Thoracic aorta (tissue), 2 donors: ENCODE measurements at places on chromosomes 12 and 14.
A peak's percentile ranks its signal among the peaks of the same experiment; 100 is the strongest.

DNA sequence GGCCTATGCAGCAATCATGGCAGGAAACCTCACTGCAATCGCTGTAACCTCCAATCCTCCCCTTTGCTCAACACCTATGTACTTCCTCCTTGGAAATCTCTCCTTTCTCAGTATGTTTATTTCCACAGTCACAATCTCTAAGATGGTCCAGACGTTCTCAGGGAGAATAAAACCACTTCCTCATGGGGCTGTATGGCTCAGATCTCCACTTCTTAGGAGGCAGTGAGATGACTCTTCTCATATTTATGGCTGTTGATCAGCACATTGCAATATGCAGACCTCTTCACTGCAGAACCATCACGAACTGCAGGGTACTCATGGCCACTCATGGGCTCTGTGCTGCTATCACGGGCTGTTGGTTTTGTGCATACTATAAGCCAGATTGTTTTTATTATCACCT lies 17.1 kb upstream of the OR4K17 start:
- DNase-seq = no peak

GRCh38 chr12:52871291-52872039 lies 22.7 kb upstream of the KRT78 start:
- DNase-seq = no peak

DNA sequence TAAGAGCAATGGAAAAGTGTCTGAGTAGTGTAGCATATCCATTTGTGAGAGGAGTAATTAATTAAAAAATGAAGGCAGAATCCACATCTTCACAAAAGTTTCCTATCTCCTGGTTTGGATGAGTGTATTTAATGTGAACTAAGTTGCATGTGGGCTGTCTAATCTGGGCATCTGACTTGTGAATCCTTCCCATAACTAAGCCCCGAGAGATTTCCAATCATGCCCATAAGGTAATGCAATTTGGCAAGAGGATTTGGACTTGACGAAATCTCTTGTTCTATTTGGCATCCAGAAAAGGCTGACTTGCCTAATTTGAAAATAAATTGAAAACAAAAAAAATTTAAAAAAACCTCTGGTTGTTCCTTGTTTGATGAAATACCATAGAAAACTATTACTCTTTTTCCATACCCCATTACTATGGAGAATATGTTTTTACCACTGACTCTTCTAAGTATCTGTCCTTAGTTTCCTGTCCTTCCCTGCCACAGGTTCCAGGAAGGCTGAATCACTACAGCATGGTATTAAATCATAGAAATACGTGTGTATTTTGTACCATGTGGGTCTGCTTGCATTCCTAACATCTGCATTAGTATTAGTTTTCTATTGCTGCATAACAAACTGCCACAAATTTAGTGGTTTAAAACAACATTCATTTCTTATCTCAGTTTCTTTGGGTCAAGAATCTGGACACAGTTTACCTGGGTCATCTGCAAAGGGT lies 48.4 kb downstream of the ETV6 start:
- DNase-seq = peak; percentile 53

- no peak for DNase-seq
Measured at GRCh38 chr14:61296719-61297502, 15.8 kb upstream of the TMEM30B start.

DNA sequence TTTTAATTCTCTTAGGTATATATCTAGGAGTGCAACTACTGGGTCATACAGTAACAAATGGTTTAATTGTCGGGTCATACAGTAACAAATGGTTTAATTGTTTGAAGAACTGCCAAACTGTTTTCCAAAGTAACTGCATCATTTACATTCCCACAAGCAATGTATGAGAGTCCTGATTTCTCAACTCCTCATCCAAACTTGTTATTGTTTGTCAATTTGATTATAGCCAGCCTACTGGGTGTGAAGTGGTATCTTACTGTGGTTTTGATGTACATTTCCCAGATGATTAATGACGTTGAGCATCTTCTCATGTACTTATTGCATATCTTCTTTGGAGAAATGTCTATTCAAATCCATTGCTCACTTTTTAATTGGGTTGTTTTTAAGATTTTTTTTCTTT lies 67.6 kb upstream of the CFL2 start:
- no peak for DNase-seq

GRCh38 chr12:14772946-14773345 lies 30.3 kb downstream of the WBP11 start:
- no peak for DNase-seq

GRCh38 chr14:98798099-98798498 lies 473.9 kb downstream of the BCL11B start:
- no peak for DNase-seq

- no peak for DNase-seq
Measured at GRCh38 chr14:105410642-105411016, 9.0 kb upstream of the MTA1 start.

DNA sequence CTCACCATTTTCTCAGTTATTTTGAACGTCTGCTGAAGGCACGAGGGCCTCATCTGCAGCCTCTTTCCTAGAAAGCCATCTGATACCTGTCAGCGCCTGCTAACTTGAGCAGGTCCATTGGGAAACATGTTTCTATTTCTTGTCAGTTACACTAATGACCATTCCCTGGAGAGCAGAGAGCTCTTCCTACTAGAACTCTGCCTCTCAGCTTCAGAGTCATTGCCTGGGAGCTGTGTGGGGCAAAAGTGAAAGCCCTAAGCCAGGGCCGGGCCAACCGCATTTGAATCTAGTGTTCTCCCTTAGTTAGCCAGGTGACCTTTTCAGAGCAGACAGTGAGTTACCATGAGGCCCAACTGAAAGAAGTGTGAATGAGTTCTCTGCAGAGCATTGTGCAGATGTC lies 135.8 kb downstream of the EML1 start:
- DNase-seq = no peak

GRCh38 chr14:70807898-70808415 lies 1.4 kb downstream of the MAP3K9 start:
- DNase-seq = no peak

DNA sequence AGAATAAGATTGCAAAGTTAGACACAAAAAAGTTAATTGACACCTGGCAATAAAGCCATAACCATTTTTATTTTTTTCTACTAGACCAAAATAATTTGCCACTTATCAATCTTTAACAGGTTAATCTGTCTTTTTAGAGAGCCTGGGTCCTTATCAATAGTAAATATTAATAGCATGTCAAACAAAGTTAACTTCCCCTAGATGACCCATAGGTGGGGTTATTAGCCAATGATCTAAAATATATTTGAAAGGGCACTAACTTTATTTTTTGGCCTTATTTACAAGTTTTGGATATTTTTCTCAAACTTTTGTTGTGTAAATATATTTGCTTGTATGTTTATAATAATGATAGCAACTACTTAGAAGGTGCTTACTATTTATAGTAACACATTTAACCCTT lies 3.9 kb downstream of the ANKRD33 start:
- no peak for DNase-seq

DNA sequence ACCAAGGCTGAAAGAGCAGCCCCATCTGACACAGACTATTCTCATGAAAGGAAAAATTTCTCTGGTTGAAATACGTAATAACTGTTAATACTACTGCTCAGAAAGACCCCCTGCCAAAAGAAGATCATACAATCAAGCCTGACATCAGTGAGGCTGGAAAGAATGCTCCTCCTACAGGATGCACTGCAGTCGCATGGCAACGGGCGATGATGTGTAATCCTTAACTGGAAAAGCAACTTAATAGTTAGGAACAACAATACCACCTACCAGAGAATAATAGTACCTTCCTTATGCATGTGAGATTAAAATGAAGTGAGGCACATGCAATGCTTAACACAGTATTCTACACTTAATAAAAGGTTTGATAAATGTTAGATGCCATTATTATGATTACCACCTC lies 1.2 kb upstream of the GOLGA5 start:
- DNase-seq = no peak

GRCh38 chr14:101705733-101706508 lies 55.6 kb upstream of the PPP2R5C start:
- no peak for DNase-seq

DNA sequence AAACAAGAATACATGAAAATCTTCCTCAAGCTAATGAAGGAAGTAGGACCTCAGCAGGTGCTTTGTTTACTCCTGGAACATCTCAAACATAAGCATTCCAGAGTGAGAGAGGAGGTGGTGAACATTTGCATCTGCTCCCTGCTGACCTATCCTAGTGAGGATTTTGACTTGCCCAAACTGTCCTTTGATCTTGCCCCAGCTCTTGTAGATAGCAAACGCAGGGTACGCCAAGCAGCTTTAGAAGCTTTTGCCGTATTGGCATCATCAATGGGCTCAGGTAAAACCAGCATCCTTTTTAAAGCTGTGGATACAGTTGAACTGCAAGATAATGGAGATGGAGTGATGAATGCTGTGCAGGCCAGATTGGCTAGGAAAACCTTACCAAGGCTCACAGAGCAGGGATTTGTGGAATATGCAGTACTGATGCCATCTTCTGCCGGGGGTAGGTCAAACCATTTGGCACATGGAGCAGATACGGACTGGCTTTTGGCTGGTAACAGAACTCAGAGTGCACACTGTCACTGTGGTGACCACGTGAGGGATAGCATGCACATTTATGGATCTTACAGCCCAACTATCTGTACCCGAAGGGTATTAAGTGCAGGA lies 1.9 kb downstream of the TOGARAM1 start:
- DNase-seq = no peak

DNA sequence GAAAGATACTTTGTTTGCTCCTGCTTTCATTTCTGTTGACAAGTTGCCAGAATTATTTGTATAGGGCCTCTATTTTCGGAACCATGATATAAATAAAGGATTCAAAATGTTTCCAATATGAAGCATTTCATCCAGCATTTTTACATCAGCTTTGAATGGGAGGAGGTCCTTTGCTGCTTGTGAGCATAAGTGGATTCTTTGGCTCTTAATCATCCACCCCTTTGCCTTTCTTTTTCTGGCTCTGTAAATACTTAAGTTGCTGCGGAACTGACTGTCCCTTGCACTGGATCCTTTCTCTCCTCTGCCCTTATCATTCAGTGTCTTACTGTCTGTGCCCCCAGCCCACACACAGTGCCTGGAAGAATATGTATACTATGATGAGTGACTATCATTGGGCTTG lies 357.3 kb upstream of the RGS6 start:
- no peak for DNase-seq

GRCh38 chr14:105315211-105315721 lies 718 bp downstream of the PACS2 start:
- DNase-seq = no peak

DNA sequence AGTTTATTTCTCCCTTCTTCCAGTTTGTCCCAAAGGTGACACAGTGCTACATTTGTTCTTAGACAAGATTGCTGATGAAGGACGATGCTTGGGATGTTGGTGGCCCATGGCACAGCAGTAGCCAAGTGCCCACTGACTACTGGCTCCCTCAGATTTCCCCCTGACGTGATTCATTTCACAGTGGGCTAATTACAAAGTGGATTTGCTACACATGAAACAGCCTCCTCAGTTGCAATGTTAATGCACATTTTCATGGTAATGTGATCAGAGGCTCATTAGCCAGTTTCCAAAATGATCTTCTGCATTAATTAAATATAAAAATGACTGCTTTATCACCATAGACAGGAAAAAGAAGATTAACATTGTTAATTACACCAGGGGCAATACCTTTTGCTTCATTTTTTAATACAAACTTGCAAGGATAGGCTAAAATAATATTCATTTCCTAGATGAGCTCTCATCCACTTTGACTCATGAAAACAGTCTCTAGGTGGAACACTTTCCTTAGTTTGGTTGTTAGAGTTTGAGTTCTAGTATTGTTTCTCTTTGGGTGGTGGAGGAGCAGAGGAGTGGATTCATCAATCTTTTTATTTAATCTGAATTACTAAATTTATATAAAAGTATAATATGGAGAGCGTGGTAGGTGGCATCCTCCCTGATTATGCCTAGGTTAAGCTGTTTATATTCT lies 250.9 kb downstream of the PDZRN4 start:
- DNase-seq = no peak

DNA sequence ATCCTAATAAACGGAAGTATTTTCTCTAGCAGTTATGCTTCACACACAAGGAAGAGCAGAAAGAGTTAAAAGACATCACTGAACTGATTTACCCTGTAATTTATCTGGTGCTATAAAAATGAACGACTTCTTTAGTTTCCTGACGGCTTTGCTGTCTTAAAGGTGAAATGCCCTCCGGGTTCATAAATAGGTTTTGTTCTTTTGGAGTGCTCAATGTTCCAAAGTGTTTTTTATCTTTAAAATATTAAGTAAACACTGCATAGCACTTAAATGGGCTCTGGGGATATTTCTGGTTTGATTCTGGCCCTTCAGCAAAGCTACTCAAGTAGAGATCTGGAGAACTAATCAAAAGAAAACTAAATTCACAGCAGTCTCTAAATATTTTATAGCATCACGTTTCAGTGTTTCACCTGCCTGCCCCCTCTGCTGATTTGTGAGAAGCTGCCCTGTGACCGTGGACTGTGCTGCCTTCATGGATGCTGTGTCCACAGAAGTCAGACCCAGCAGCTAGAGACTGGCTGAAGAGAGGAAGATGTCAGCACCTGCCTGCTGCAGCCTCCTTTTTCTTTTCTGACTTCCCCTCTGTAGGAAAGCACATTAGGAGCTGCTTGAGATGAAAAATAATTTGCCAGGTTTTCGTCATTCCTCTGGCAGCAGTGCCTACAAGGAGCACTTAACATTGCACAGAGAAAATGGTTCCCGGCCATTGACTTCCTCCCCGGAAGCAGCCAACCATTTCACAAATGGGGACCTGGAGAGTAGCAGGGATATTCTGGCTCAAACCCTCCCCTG lies 205.1 kb upstream of the FSCB start:
- no peak for DNase-seq

DNA sequence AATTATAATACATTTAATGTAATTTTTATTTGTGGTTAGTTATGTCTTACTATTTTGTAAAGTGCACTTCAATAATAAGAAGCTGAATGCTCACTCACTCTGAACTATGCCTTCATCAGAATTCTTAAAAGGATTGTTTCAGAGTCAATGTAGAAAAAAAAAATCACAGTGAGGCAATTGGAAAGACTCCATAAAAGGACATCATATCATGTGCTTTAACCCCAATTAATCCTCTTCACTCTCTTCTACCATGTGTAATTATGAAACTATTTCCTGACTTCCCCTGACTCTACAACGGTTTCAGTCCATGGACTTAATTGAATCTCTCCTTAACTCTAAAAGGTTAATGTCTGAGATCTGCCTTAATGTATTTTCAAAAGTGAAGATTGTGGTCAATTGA lies 250.4 kb upstream of the ALG10 start:
- DNase-seq = no peak

GRCh38 chr14:102249041-102249440 lies 55.9 kb downstream of the MOK start:
- DNase-seq = no peak

- DNase-seq = no peak
Measured at GRCh38 chr12:65133879-65134278, 12.8 kb upstream of the WIF1 start.

GRCh38 chr14:61482348-61483206 lies 161.2 kb downstream of the PRKCH start:
- DNase-seq = no peak

- DNase-seq = no peak
Measured at GRCh38 chr14:72638021-72638420, 255.9 kb downstream of the DPF3 start.
